ENCODE measurements at places on chromosomes 16 and 17.

DNA sequence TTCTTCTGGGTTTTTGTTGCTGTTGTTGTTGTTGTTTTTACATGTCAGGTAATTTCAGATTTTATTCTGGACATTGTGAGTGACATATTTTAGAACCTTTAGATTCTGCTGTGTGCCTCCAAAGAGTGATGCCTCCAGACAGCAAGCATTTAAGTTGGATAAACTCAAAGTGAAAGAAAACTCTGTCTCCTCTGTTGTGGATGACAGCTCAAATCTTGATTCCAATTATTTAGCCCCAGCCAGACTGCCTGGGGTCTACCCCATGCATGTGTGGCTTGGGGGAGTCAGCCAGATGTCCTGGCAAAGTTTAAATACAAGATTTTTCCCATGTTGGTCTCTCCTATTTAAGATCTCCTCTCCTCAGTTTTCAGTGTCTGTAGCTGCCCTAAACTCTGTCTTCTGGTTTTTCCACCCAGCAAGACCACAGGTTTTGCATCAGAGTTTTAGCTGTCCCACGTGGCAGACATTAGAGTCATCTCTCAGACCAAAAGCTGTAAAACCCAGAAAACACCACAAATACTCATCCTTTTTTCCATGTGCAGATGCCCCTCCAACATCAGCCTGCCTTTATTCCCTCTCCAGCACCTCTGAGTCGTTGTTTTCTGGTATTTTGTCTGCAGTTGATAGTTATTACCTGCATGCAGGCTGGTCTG is 19.4 kb upstream of the ZNF469 start:
- DNase-seq = no peak

- DNase-seq = no peak
These were observed 321.9 kb upstream of the PMFBP1 start for GRCh38 chr16:72493716-72494415.

GRCh38 chr17:55883149-55883548 is 132.3 kb downstream of the PCTP start:
- no peak for DNase-seq

- DNase-seq = no peak
These were observed 61.7 kb upstream of the ZNF469 start for GRCh38 chr16:88320947-88321634.

- no peak for DNase-seq
These were observed 236.4 kb downstream of the BCAS3 start for GRCh38 chr17:60914078-60914477.

- peak; percentile 15 for DNase-seq
These were observed 229.2 kb downstream of the COPRS start for GRCh38 chr17:31629696-31630470.

GRCh38 chr16:4293181-4293716 is 20.4 kb upstream of the TFAP4 start:
- no peak for DNase-seq

GRCh38 chr16:7746941-7747340 is 414.3 kb downstream of the RBFOX1 start:
- no peak for DNase-seq

- DNase-seq = no peak
These were observed 185.4 kb downstream of the SEC14L1 start for GRCh38 chr17:77326076-77326591.

GRCh38 chr17:77420804-77421629 is 280.2 kb downstream of the SEC14L1 start:
- DNase-seq = no peak

- no peak for DNase-seq
These were observed 32.1 kb downstream of the ABR start for GRCh38 chr17:1147664-1148063.

- peak; percentile 57 for DNase-seq
These were observed 10.8 kb upstream of the TLCD3B start for GRCh38 chr16:30041841-30042240.

DNA sequence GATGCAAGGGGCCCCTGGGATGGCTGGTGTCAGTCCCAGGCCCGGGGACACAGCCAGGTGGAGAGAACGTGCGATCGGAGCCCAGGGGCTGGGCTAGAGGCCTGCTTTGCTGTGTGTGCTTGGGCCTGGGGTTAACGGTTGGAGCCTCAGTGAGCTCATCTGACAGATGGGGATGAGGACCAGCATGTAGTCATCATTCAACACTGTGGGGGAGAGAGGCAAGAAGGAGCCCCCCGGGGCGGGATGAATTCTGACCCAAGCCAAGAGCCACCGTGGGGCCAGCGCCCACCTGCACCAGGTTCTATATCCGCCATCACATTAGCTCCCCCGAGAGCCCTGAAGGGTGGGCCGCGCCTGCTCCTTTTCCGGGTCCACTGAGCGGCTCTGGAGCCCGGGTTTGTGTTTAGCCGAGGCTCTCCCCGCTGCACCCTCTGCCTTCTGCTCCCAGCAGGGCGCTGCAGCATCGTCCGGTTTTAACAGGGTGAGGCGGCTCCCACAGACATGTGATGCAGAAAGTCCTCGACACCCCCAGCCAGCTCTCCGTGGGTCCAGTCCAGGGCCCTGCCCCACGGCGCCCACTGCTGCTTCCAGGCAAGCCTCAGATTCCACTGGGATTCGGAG is 365.7 kb downstream of the SEC14L1 start:
- no peak for DNase-seq

DNA sequence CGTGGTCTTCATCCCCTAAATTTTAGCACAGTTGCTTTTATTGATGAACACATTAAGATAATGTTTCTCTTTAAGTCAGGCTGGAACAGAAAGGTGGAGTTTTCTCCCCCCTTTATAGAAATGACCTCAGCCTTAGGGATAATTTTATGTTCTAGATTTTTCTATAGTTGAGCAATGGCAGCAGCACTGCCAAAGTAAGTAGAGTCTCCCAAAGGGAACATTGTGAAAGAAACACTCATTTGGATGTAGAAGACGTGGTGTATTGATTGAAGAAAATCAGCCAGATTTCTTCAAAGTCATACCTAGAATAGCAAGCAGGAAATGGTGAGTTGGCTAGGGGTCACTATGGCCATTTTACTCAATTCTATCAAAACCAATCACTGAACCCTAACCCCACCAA is 122.5 kb downstream of the DNAH9 start:
- DNase-seq = no peak

GRCh38 chr17:50966163-50966666 is 100.1 kb upstream of the TOB1 start:
- no peak for DNase-seq

DNA sequence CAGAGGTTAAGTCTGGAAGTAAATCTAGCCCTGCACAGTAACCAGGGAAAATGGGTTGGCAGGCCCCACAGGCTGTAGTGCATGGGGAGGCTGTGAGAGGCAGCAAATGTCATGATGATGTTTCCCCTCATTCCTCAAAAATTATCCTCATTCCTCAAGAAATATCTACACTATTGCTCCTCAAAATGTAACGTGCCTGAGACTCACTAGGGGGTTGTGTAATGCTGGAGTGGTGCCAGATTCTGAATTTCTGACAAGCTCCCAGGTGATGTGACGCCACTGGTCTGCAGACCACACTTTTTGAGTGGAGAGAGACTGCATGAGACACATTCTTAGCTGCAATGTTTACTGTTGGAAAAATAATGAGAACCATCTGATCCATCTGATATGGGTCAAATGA is 1.2 kb upstream of the MPP3 start:
- DNase-seq = no peak

GRCh38 chr17:40846515-40847144 is 20.4 kb downstream of the KRT12 start:
- DNase-seq = no peak

GRCh38 chr17:51164911-51165679 is 1.1 kb upstream of the NME2 start:
- DNase-seq = no peak

DNA sequence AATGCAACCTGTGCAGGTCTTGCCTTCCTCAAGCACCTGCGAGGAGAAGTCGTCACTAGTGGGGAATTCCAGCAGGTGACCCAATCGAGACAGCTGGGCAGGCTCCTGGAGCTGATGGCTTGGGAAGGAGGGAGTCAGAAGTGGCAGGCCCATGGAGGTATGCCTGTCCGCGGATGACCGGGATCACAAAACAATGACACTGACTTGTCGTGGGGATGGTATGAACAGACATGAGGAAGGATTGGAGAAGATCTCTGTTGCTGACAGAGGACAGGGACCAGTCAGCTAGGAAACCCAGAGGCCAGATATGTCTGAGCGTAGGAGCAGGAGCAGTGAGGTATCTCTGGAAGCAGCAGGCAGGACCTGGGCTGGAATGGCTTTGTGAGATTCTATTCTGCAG is 233.3 kb downstream of the SOX9 start:
- DNase-seq = no peak

DNA sequence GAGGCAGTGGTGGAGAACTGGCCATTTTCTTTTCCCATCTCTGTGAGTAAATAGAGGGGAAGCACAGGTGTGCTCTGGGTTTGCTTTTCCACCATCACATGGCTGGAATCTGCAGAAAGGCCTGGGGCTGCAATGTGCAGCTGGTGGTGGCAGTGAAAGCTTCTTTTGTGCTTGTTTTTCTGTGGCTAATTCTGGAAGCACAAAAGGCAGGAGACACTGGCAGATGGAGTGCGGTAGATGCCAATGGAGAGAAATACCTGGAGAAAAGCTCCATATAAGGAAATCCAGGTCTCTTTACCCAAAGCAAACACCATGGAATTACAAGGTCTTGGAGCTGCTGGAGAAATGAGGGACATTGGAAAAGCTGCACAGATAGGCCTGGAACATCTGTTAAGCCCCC is 146.9 kb downstream of the HAPSTR1 start:
- no peak for DNase-seq

DNA sequence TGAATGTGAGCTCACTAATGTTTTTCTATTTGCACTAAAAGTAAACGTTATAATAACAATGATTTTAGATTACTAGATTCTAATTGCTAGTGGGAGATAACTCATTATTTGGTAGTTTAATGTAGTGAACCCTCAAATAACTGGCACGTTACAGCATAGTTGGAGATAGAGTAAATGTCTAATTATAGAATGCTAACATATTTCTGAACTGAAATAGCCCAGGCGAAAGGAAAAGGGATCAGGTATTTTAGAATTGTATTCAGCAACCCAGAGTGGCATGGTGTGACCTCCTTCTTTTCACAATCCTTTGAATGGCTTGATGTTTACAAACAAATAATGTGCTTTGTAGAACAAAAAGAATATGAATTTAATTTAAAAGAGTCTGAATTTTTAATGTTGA is 1221.2 kb downstream of the CDH8 start:
- no peak for DNase-seq

DNA sequence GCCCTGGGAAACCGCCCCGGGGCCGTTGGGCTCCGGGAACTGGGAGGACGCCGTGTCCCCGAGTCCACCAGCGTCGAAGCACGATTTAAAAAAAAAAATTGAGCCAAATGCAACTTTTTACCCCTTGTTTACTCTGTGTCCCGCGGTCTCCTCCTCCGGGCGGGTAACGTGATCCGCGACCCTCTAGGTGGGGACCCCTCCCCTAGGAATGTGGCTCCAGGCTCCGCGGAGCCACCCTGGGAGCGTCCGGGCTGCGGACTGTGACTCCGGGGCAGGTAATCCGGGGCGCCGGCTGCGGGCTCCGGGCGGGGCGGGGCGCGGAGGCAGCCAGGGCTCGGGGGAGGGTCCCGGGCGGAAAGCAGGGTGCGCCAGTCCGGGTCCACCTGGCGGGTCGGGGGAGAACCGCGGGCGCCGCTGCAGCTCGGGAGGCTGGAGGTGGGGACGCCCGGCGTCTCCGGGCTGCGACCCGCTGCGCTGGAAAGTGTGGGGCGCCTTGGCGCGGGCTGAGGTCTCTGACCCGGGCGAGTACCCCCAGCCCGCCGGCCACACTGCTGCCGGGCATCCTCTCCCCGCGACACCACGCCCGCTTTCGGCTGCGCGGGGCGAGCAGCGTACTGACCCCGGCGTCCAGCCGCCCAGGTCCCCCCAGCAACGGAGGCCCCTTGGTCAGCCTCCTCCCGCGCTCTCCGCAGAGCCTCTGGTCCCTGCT is 852 bp upstream of the HELZ start:
- DNase-seq = peak; percentile 51

DNA sequence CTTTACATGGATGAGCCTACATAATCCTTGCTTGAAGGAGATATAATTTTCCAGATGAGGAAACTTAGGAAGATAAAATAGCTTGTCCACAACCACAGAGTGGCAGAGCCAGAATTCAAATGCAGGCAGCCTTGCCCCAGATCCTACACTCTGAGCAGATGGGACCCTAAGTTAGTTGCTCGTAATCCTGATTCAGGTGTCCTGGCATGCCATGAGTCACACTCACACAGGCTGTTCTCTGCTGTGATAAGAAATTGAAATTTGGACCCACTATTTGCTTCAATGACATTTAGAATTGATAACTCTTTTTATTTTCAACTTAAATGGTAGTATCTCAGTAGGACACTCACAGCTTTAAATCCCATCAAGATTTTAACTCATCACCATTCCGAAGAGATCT is 150.7 kb upstream of the CACNG5 start:
- no peak for DNase-seq

DNA sequence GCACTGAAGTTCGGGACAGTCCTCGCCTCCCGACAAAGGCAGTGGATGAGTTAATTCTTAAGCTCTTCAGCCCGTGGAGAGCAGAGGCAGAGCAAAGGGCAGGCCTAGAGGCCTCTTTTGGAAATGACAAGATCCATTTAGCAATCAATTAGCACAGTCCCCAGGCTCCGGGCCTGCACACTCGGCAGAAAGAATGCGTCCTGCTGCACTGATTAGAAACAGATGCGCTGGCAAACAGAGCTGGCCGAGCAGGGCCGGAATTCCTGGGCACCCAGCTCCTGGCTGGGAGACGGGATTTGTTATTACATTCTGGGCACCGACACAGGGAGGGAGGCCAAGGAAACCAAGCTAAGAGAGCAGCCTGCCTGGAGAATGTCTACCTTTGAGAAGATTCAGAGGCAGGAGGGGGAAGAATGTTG is 162.9 kb downstream of the COPRS start:
- DNase-seq = no peak

DNA sequence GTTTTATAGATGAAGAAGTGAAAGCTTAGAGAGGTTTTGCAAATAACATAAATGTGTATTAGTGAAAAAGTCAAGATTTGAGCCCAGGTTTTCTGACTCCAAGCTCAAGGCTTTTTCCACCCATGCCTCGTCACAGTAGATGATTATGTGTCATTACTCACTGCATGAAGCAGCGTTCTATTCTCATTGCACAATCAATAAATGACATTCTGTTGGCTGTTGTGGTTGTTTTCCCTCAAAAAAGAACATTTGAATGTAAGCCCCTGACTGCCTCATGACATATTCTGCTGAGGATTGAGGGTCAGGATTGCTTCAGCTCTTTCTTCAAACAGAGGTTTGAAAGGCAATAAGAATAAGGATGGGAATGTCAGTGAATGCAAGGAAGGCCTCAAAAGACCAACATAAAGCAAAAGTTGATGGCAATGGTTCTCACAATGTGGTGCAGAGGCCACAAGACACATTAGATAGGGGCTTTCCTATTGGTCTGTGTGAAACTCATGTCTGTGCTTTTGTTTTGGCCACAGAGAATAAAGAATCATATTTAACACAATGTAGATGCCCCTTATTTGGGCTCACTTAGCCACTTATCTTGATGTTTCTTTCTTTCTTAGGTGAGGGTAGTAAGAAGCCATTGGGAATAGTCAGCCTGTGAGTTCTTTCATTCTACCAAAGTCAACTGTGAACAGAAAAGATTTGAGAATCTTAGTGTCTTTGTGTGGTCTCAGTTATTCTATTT is 5.4 kb upstream of the MMD start:
- DNase-seq = no peak

Data from RPMI8226 (cell line).